ENCODE measurements at places on chromosomes 1 and 21.

GRCh38 chr1:54112027-54112426 lies 40.8 kb downstream of the CDCP2 start:
- DNase-seq, result no peak

DNA sequence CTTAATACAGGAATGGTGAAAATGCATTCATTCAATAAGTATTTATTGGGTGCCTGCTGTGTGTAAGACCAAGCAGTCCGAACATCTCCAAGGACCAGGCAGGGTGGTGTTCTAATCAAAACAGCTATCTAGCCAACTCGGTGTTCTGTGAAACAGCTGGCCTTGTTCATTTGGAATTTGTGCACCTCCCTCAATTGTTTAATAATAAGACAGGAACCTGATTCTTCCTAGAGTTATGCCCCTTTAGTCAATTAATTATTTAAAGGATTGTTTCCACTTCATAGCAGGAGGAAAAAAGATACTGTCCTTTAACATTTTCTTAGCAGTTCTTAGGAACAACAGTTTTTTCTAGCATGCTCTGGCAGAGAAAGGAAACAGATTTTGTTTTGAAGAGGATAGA lies 30.4 kb downstream of the S100A10 start:
- no peak for DNase-seq

- peak; percentile 4 for DNase-seq
These were observed 41.3 kb upstream of the TACSTD2 start for GRCh38 chr1:58618303-58618702.

DNA sequence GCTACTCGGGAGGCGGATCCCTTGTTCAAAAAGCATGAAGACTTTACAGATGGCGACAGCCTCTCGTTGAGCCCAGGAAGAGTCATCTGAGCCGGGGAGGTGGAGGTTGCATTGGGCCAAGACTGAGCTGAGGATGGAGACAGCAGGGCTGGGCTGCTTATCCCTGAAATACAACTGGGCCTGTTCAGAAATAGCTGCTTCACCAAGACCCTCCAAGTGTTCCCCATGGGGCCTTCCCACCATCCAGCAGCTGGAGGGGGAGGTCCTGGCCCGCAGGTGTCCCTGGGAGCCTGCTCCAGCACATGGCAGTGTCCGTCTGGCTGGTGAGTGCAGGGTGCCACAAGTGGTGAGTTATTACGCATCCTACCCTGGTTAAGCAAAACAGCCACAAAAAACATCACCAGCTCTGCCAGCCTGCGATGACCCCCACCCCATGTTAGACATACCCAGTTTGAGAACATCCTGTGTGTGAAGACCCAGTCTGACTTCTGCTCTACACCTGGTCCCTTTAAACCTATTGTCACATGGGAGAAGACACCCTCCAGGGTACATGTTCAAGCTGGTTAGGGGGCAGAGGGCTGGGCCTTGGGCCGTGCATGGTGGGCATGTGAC lies 93.1 kb upstream of the TMPRSS2 start:
- DNase-seq, result no peak

DNA sequence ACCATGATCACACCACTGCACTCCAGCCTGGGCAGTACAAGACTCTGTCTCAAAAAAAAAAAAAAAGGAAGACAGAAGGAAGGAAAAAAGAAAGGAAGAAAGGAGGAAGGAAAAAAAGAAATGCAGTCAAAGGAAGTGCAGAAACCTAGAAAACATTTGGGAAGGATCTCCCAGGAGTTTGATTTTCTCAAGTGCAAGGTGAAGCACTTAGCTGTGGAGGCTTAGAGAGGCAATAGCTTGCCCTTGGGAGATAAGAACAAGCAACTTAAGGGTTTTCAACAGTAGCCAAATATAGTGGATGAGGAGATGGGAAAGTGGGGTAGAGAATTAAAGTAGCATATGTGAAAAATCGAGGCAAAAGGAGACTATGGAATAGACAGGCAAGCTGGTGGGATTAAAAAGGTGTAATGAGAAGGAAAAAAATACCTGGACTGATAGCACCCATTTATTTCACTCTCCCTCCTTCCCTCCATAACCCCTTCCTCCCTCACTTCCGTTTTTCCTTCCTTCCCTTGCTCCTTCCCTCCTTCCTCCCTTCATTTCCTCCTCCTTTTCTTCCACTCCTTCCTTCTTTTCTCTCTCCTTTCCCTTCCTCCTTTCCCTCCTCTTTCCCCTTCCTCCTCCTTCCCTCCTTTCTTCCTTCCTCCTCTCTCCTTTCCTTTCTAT lies 6.8 kb upstream of the FAM89A start:
- DNase-seq, result no peak

DNA sequence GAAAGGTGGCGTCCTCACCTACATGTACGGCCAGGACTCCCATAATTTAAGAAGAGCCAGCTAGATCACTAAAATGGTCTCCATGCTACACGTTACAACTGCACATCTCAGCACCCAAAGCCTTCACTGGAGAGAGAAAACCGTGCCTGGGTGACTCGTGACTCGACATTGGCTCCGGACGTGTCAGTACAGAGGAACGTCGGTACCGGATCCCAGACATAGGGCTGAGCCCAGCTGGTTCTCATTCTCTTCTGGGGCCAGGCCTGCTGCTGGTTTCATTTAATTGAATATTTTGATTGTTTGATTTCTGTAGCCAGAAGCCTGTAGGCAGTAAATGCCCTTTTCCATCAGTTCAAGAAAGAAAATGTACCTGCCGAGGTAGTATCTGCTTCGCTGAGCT lies 93.1 kb downstream of the HHIPL2 start:
- DNase-seq, result no peak

- DNase-seq, result peak; percentile 26
These were observed 21.8 kb downstream of the ATF3 start for GRCh38 chr1:212630158-212630900.

- DNase-seq, result no peak
These were observed 48.3 kb upstream of the NADK start for GRCh38 chr1:1826356-1827088.

GRCh38 chr1:82052563-82052962 lies 251.8 kb downstream of the ADGRL2 start:
- no peak for DNase-seq

DNA sequence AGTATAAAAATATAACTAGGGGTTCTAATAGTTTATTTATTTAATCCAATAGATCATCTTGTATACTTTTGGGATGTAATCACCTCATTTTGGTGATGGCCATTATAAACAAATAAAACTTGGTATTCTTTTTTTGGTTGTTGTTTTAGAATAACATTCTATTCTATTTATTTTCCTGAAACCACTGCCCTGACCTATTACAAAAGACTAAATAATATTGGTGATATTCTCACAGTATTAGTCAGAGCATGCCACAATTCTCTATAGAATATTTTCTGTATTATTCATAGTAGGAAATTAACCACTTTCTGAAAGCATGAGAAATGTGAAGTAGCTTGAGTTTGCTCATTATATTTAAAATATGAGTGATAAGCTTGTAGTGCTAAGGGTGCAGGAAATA lies 54.1 kb upstream of the LRRC7 start:
- no peak for DNase-seq

DNA sequence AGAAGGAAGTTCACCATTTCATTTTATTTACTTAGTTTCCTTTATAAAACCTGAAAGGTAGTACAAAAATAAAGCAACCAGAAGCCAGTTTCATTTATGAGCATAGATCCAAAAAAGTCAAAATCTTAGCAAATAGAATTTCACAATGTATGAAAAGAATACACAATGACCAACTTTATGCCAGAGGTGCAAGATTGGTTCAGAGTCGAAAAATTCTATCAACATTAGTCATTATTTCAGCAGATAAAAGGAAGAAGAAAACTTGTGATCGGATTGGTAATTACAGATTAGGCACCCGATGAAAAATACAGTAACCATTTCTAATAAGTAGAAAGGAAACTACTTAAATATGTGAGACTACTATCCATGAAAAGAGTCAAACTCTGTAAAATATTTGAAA lies 89.1 kb downstream of the ITSN1 start:
- no peak for DNase-seq

- DNase-seq, result no peak
These were observed 37.3 kb upstream of the PIGV start for GRCh38 chr1:26750428-26750827.

DNA sequence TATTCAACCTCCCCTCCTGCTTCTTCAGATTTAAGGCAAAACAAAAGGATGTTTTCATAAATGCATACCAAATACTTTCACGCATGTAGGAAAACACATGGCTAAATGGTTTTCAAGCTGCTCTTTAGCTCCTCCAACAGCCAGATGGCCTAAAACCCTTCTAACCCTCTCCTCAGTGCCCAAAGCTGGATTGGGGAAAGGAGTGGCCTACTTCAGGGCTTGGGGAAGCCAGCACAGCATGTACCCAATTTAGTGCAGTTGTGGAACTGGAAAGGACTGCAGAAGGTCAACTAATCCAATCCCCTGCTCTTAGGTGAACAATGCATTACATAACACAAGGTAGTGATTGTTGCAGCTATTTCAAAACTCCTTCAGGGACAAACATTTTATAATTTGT lies 9.3 kb downstream of the F5 start:
- no peak for DNase-seq

DNA sequence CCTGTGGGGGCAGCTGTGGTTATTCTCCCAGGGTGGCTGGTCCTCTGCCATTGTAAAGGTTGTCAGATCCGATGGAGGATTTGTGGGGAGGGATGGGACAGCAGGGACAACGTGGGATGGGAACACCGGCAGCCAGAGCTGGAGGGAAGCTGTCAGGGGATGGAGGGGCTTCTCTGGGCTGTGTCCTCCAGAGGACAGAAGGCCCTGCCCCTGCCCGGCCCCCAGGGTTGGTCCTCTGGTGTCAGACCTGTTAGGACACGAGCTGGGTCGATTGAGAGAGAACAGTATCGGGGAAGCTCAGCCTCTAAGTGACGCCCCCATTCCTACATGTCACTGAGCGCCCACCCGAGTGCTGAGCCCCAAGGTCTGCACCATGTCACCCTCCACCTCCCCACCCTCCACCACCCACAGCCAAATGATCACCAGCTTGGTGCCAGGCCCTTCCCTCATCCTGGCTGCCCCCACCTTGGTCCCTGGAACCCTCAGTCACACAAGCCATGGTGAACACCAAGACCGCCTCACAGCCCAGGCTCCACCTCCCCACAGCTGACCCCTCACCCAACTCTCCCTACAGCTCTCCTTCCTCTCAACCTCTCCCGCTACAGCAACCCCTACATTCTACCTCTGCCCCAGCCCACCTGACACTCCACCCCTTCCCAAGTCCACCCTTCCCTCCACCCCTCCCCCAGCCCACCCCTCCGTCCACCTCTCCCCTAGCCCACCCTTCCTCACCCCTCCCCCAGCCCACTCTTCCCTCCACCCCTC lies 244.4 kb downstream of the MATN1 start:
- DNase-seq, result no peak

DNA sequence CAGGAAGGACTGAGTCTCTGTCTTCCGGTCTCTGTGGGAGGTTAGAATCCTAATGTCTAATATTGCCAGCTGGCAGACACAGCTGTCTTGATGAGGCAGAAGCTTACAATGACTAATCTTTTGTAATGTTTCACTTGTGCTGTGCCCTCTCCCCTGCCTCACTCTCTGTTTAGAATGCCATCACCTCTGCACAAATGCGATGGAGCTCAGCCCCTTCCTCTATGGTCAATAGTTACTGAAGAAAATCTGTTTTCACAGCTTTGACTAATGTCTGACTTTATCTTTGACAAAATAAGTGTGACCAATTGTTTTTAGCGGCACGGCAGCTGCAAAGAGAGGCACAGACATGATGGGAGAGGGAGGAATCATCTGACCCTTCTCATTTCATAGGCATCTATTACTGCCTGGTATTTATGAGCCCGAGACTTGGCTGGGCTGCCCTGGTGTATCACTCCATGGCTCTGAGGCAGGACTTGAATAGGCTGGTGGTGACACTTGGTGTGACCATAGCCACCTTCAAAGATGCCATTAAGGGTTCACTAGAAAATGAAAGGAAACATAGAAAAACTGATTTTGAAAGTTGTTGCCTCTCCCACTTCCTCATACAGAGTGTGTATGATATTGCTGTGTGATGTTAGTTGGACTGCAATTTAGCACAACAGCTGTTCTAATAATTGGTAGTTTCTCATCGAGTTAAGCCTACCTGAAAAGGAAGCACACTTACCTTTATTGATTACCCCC lies 163.2 kb upstream of the NBPF11 start:
- no peak for DNase-seq

- no peak for DNase-seq
These were observed 20.7 kb upstream of the LMO4 start for GRCh38 chr1:87307931-87308330.

GRCh38 chr1:153953859-153954365 lies 4.5 kb downstream of the CRTC2 start:
- DNase-seq, result no peak

- no peak for DNase-seq
These were observed 27.8 kb downstream of the ECE1 start for GRCh38 chr1:21262293-21263051.

GRCh38 chr1:6464514-6464836 lies 1.5 kb downstream of the TNFRSF25 start:
- no peak for DNase-seq

- no peak for DNase-seq
These were observed 7.4 kb downstream of the HMCN1 start for GRCh38 chr1:185741551-185741950.

- no peak for DNase-seq
These were observed 28.4 kb upstream of the C1orf159 start for GRCh38 chr1:1144122-1144842.

GRCh38 chr1:97745912-97746311 lies 174.9 kb downstream of the DPYD start:
- no peak for DNase-seq

DNA sequence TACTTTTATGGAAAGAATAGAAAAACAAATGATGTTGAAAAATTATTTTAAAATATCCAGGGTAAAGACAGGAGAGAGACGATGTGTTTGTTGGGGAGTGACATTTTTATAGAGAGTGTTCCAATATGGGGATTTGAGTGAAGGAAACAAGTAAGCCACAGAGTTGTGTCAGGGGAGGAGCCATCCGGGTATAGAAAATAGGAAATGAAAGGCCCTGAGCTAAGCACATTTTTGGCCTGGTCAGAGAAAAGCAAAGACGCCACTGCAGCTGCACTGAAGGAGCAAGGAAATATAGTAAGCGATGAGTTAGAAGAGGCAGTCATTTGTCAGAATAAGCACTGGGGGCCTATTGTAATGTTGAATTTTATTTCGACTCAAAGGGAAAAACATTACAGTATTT lies 107.3 kb upstream of the ADGRL4 start:
- no peak for DNase-seq

DNA sequence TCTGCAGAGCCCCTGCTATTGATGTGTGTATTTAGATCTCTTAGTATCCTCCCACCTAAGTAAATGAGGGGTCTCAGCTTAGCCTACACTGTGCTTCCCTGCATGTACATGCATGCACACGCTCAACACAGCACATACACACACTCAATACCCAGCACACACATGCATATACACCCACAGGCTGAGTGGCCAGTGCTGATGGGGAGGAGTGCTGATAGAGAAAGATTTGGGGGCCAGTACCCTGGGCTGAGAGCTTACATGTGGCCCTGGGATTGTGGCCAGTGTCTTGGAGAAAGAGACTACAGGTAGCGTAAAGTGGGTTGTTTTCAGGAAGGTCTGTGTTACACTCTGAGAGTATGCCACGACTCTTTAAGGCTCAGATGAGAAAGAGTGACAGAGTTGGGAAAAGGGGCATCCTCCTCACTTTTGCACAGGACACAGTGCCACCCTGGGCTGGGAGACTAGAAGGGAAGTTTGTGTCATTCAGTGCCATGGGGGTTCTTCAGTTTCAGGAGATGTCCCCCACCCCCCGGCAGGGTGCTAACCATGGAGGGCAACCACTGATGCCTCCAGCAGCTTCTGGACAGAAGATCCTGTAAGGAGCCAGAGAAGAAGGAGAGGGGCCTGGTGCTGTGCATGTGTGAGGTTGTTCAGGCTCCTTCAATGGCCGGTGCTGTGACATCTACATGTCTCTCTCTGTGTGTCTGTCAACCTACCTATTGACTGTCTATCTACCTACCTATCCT lies 166.8 kb downstream of the RHOU start:
- DNase-seq, result no peak
